ENCODE measurements at places on chromosomes 4 and X. TPM values are rescaled to one million over a fixed set of nuclear protein-coding genes. Genes with fewer than 3 reads are reported as not detected.

GRCh38 chrX:119654112-119654531 lies 38.8 kb downstream of the SEPTIN6 start:
- DNase-seq = peak; percentile 34

The F8A2 gene
- total RNA-seq = not detected

- DNase-seq = no peak
These were observed 138.4 kb downstream of the SPANXN3 start for GRCh38 chrX:143378851-143379250.

The TEX13C gene
- total RNA-seq = not detected

GRCh38 chr4:35175487-35175886 lies 1068.8 kb downstream of the ARAP2 start:
- no peak for DNase-seq

- no peak for DNase-seq
These were observed 310.8 kb downstream of the AFF2 start for GRCh38 chrX:148811236-148811635.

The UGT2B11 gene
- total RNA-seq = not detected

DNA sequence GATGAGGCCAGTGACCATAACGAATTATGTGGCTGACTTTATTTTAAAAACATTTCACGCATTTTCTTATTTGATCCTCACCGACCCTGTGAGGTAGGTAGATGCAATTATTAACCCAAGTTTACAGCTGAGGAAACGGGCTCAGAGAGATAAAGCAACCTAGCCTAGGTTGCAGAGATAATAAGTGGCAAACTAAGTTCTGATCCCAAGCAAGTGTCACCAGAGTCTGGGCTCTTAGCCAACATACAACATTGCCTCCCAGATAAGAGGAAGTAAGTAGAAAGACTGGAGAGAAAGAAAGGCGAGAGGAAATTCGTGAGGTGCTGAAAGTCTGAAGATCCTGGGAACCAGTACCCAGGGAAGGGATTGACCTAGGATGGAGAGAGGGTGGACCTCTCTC lies 77.4 kb upstream of the GPR50 start:
- no peak for DNase-seq

The SLC6A14 gene
- total RNA-seq = not detected

GRCh38 chrX:84956304-84956703 lies 47.4 kb upstream of the APOOL start:
- no peak for DNase-seq

The TREX2 gene
- 2.0 TPM for total RNA-seq

The MAGEA12 gene
- not detected for total RNA-seq

- DNase-seq = no peak
These were observed 78.8 kb downstream of the SEL1L3 start for GRCh38 chr4:25783943-25784342.

DNA sequence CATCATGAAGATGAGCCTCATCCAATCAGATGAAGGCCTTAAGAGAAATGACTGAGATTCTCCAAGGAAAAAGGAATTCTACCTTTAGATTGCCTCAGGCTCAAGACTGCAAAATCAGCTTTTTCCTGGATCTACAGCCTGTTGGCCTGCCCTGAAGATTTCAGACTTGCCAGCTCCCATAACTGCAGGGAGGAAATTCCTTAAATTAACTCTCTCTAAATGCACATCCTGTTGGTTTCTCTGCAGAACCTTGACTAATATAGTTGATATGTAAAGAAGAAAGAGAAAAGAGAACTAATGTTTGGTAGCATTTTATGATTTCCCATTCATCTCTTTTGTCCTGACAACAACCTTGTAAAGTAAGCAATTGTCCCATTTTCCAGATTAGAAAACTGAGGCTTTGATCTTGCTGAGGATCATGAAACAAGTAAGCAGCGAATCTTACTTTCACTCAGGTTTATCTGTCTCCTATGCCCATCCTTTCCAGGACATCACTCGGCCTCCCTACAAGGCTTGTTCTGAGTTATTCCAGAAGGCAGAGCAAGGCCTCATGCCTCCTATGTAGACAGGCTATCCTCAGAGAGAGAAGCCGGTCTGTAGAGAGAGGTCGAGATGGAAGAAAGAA lies 115.0 kb upstream of the LDB2 start:
- DNase-seq = no peak

GRCh38 chr4:118765399-118765798 lies 70.5 kb downstream of the SEC24D start:
- no peak for DNase-seq

The MAGEC1 gene
- total RNA-seq = not detected

Measured in T-helper 17 cell (primary cell).